ENCODE measurements at places on chromosomes 6 and 20.

DNA sequence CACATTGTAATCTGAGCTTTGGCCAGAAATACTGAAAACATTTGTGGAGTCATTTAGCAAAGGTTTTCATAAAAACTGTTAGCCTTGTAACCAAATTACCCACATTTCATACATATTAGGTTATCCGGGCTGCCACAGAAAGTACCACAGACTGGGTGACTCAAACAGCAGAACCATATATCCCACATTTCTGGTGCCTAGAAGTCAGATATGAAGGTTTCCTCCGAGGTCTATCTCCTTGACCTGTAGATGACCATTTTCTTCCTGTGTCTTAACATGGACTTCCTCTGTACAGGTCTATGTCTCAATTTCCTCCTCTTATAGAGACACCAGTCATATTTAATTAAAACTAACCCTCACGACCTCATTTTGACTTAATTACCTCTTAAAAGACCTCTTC is 49.5 kb upstream of the SMIM28 start:
- H3K4me3 ChIP-seq = no peak overlapping the region
- DNase-seq = no peak
- no peak overlapping the region for H3K27ac ChIP-seq
- H3K36me3 ChIP-seq = no peaks in the 10 kb centered on the region
- H3K4me1 ChIP-seq = no peaks in the 10 kb centered on the region

DNA sequence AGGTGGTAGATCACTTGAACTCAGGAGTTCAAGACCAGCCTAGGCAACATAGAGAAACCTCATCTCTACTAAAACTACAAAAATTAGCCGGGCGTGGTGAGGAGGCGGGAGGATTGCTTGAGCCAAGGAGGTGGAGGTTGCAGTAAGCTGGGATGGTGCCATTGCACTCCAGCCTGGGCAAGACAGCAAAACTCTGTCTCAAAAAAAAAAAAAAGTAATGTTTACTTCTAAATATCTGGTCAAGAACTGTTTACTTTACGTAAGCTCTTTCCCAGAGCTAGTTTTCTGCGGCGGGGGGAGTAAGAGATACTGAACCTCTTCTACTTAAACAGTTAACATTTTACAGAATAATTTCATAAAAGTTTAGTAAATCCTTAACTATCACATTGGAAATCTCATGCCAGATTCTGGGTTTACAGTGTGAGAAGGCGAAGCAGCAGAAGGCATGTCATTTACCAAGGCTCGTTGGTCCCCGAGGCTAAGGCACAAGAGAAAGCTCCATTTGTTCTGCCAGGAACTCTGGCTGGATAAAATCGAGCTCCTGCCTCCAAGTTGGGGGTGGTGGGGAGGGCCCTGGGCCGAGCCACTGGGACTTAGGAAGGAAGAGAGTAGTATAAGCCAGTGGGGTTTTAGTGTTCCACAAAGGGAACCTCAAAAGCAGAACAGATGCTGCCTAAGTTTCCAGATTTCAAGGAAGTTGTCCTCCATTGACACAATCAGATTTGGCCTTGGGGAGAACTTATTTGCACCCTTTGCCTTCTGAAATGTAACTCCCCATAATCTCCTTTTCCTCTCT is 41.7 kb downstream of the ARFGEF2 start:
- DNase-seq = no peak
- H3K27ac ChIP-seq = no peak overlapping the region
- peaks cover 7% of the 10 kb centered on the region for H3K36me3 ChIP-seq
- peaks cover 2% of the 10 kb centered on the region for H3K27me3 ChIP-seq

GRCh38 chr6:107132330-107132954 is 17.1 kb upstream of the BEND3 start:
- H3K4me1 ChIP-seq = peaks cover 21% of the 10 kb centered on the region
- H3K4me3 ChIP-seq = no peak overlapping the region
- peak; percentile 25 for DNase-seq
- H3K36me3 ChIP-seq = no peaks in the 10 kb centered on the region
- no peaks in the 10 kb centered on the region for H3K27me3 ChIP-seq

GRCh38 chr6:145406783-145407182 is 328.5 kb downstream of the EPM2A start:
- no peak overlapping the region for H3K27ac ChIP-seq
- no peaks in the 10 kb centered on the region for H3K4me1 ChIP-seq
- H3K4me3 ChIP-seq = no peak overlapping the region
- no peaks in the 10 kb centered on the region for H3K36me3 ChIP-seq
- H3K27me3 ChIP-seq = no peaks in the 10 kb centered on the region

GRCh38 chr6:9485992-9486391 is 928.9 kb downstream of the TFAP2A start:
- H3K4me3 ChIP-seq = no peak overlapping the region
- H3K4me1 ChIP-seq = peaks cover 52% of the 10 kb centered on the region
- H3K36me3 ChIP-seq = no peaks in the 10 kb centered on the region

DNA sequence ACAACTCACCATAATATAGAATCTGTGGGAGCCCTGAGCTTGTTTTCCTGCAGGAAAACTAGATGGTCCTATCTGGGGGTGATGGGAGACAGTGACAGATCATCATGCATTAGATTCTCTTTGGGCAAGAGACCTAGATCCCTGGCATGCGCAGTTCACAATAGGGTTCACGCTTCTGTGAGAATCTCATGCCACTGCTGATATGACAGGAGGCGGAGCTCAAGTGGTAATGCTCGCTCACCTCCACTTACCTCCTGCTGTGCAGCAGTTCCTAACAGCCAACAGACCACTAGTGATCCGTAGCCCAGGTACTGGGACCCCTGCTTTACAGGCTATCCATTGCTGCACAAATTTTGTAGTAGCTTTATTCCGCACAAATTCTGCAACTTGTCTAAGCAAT is 84.5 kb downstream of the HIVEP2 start:
- no peaks in the 10 kb centered on the region for H3K27me3 ChIP-seq
- peaks cover 25% of the 10 kb centered on the region for H3K4me1 ChIP-seq
- H3K27ac ChIP-seq = no peak overlapping the region
- no peak for DNase-seq

DNA sequence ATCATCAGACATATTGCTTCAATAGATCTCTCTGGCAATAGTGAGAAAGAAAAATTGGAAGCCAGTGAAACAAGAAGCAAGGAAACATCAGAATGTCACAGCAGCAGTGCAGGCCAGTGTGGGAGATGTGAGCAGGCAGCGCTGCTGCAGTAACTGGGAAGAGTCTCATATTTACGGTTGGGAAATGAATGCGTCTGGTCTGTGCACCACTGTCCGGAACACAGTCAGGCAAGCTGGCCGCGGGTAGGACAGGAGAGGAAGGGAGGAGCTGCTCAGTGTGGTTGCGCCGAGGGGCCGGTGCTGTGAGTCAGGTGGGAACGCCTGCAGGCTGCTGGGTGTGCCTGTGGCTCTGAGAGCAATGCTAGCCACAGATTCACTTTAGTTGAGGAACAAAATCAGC is 6.4 kb upstream of the PSMG4 start:
- H3K36me3 ChIP-seq = peaks cover 7% of the 10 kb centered on the region
- peaks cover 36% of the 10 kb centered on the region for H3K4me1 ChIP-seq
- peaks cover 11% of the 10 kb centered on the region for H3K27me3 ChIP-seq

DNA sequence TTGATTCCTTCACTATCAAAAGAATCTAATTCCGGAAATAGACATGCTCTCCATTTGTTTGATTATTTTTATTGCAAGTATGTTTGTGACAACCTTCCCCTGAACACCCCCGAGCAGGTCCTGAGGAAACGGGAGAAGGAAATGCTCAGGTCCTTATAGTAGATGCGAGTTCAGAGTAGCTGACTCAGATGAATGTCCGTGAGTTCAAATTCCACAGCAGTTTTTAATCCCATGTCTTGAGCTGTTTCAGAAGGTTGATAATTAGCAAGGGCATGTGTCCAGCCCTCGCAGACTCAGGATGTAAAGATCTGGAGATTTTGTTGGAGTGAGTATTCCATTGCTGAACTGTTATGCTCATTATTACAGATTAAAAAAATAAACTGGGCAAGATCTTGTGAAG is 169.3 kb downstream of the BCAS1 start:
- H3K4me1 ChIP-seq = peaks cover 83% of the 10 kb centered on the region
- H3K27ac ChIP-seq = peak overlapping the region; percentile 92
- H3K27me3 ChIP-seq = no peaks in the 10 kb centered on the region
- H3K4me3 ChIP-seq = peak overlapping the region; percentile 72
- DNase-seq = peak; percentile 87

- H3K27ac ChIP-seq = no peak overlapping the region
- DNase-seq = no peak
- H3K27me3 ChIP-seq = peaks cover 24% of the 10 kb centered on the region
- H3K36me3 ChIP-seq = no peaks in the 10 kb centered on the region
- H3K4me3 ChIP-seq = no peak overlapping the region
- H3K4me1 ChIP-seq = no peaks in the 10 kb centered on the region
Measured at GRCh38 chr6:110348961-110349690, 9.0 kb downstream of the METTL24 start.

GRCh38 chr6:109867970-109868358 is 110.1 kb upstream of the GPR6 start:
- no peak overlapping the region for H3K27ac ChIP-seq
- H3K27me3 ChIP-seq = peaks cover 32% of the 10 kb centered on the region
- no peak for DNase-seq
- H3K36me3 ChIP-seq = no peaks in the 10 kb centered on the region

- H3K4me3 ChIP-seq = no peak overlapping the region
- H3K4me1 ChIP-seq = no peaks in the 10 kb centered on the region
- no peak for DNase-seq
- H3K27ac ChIP-seq = no peak overlapping the region
- peaks cover 2% of the 10 kb centered on the region for H3K27me3 ChIP-seq
Measured at GRCh38 chr6:90268178-90268577, 28.5 kb downstream of the BACH2 start.

DNA sequence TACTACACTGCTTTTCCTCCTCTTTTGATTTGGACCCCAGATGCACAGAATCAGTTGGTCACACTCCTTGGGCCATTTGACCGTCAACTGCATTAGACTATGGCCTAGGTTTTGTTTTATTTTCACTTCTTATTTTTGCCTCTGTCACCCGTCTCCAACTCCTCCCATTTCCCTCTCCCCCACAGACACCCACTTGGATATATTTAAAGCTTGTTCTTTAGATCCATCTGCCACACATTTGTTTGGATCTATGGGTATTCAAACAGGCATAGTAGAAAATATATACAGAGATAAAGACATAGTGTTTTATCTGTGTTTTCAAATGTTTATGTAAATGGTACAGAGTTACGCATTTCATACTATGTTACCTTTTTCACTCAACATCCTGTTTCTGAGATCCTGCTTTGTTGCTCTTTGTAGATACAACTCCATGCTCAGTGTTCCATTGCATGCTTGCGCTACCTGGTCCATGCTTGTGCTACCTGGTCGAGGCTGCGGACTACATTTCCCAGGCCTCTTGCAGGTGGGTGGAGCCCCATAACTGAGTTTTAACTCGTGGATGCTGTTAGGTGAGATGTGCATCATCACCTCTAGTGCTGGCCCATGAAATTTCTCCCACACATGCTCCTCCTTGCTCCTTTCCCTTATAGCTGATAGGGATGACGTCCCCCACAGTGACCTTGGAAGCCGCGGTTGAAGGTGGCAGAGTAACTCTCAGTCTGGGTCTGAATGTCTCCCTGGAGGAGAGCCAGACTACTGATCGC is 11.5 kb upstream of the PREX1 start:
- DNase-seq = no peak
- H3K27me3 ChIP-seq = peaks cover 16% of the 10 kb centered on the region
- H3K4me3 ChIP-seq = no peak overlapping the region
- H3K36me3 ChIP-seq = no peaks in the 10 kb centered on the region

DNA sequence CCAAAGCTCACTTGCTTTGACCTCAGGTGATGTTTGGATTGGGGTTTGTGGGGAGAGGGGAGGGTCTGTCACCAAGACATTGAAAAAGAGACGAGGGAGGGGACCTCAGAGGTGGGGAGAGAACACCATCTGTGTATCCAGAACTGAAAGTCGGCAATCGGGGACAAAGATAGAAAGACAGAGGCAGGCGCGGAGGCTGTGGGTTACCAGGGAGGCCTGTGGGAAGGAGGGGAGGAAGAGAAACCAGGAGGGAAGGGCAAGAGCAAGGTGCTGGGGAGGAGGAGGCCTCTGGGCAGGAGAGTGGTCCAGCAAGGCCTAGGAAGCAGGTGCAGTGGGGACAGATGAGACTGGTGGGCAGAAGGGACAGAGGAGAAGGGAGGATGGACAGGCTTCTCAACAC is 211.2 kb downstream of the CDC5L start:
- peaks cover 33% of the 10 kb centered on the region for H3K27me3 ChIP-seq
- no peaks in the 10 kb centered on the region for H3K36me3 ChIP-seq
- peaks cover 5% of the 10 kb centered on the region for H3K4me1 ChIP-seq
- DNase-seq = no peak
- H3K27ac ChIP-seq = no peak overlapping the region
- H3K4me3 ChIP-seq = no peak overlapping the region

- H3K4me3 ChIP-seq = peak overlapping the region; percentile 79
- peak overlapping the region; percentile 98 for H3K27ac ChIP-seq
- H3K36me3 ChIP-seq = no peaks in the 10 kb centered on the region
Measured at GRCh38 chr6:4359108-4359730, 223.8 kb upstream of the ECI2 start.

- no peak overlapping the region for H3K27ac ChIP-seq
- peaks cover 39% of the 10 kb centered on the region for H3K27me3 ChIP-seq
- no peaks in the 10 kb centered on the region for H3K4me1 ChIP-seq
Measured at GRCh38 chr20:62578294-62578897, 63.9 kb upstream of the SLCO4A1 start.

- DNase-seq = peak; percentile 22
- H3K27ac ChIP-seq = peak overlapping the region; percentile 94
- no peaks in the 10 kb centered on the region for H3K27me3 ChIP-seq
- peaks cover 44% of the 10 kb centered on the region for H3K4me1 ChIP-seq
Measured at GRCh38 chr6:113630738-113631535, 226.2 kb upstream of the MARCKS start.

DNA sequence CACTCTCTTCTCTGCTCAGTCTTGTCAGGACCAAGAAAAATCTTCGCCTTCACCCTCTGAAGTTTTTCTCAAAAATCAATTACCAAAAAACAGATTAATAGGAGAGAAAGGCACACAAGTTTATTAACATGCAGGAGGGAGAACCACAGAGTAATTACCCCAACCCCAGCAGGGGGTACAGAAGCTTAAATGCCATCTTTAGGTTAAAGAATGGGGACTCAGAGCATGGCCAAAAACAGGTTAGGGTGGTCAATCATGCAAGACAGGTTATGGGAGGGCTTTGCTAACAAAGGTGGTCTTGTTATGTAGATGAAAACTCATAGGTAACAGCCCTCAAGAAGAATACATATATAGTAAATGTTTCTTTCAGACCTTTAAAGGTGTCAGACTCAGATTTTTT is 100.5 kb upstream of the BTN3A2 start:
- peaks cover 10% of the 10 kb centered on the region for H3K4me1 ChIP-seq
- no peak overlapping the region for H3K4me3 ChIP-seq
- H3K27ac ChIP-seq = no peak overlapping the region
- peaks cover 2% of the 10 kb centered on the region for H3K27me3 ChIP-seq
- H3K36me3 ChIP-seq = no peaks in the 10 kb centered on the region

GRCh38 chr6:126821706-126822105 is 296.8 kb upstream of the RSPO3 start:
- DNase-seq = no peak
- H3K27ac ChIP-seq = no peak overlapping the region
- H3K27me3 ChIP-seq = no peaks in the 10 kb centered on the region
- H3K4me1 ChIP-seq = peaks cover 16% of the 10 kb centered on the region
- no peak overlapping the region for H3K4me3 ChIP-seq
